ENCODE measurements at places on chromosomes 7 and 10.

- no peak for DNase-seq
Measured at GRCh38 chr7:29480451-29480850, 83.2 kb upstream of the PRR15 start.

DNA sequence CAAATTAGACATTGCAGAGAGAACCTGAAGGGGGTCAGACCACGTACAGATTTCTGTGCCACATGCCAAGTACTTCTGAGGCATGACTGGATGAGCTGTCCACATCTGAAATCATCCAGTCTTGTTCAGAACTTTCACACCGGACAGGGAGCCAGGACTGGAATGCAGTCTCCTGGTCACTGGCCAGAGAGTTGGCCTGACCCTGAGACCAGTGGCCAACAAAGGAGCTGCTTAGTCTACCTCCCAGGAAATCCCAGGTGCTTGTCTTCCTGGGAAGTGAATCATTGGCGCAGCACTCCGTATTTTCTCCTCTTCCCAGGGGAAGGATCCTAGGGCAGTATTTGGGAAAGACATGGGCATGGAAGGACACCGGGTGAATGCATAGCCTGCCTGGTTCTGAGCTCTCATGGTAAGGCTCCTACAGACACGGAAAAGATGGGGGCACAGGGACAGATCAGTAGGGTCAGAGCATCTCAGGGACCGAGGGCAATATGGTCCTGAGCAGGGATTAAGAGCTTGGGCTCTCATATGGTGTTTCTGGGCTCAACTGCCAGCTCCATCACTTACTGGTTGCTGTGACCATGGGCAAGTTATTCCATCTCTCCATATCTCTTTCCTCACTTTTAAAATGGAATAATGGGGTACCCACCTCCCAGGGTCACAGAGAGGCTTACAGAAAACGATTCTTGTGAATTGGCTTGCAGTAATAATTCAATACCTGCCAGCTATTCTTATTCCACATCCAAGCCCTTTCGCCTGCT is 1.3 kb upstream of the SCD start:
- no peak for DNase-seq

- DNase-seq, result no peak
Measured at GRCh38 chr7:129134356-129134987, 10.0 kb upstream of the TSPAN33 start.

DNA sequence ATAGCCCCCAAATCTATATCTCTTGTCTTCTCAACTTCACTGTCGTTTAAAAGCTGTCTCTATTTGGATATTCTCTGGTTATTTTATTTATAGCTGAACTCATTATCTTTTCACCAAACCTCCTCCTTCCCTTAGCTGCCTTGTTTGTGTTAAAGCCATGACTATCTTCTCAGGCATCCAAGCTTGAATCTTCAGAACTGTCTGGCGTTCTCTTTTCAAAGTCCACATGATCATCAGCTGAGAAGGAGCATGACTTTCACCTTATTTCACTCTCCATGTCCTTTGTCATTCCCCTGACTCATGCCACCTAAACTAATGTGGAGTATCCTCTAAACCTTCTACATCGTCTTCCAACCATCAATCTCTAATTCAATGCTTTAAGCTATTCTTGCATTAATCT is 5.7 kb upstream of the GLCCI1 start:
- no peak for DNase-seq

DNA sequence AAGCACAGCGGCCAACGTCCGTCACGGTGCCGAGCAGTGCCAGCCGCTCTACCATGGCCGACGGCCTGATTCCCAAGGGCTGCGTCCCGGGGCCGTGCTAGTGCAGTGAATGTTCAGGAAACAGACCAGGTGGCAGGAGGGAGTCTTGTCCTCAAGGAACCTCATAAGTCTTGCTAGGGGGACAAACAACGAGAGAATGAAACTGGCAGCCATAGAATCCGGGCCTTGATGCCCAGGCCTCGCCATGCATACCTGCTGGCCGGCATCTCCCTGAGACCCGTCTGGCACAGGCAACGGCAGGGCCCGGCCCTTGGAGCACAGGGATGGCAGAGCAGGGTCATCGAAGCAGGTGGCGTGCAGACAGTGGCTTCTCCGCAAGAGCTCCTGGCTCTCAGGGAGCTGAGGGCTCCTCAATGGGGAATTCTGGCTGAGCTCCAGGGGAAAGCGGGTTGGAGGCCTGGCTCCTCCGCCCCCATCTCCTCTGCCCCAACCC is 58.8 kb downstream of the DIP2C start:
- no peak for DNase-seq

DNA sequence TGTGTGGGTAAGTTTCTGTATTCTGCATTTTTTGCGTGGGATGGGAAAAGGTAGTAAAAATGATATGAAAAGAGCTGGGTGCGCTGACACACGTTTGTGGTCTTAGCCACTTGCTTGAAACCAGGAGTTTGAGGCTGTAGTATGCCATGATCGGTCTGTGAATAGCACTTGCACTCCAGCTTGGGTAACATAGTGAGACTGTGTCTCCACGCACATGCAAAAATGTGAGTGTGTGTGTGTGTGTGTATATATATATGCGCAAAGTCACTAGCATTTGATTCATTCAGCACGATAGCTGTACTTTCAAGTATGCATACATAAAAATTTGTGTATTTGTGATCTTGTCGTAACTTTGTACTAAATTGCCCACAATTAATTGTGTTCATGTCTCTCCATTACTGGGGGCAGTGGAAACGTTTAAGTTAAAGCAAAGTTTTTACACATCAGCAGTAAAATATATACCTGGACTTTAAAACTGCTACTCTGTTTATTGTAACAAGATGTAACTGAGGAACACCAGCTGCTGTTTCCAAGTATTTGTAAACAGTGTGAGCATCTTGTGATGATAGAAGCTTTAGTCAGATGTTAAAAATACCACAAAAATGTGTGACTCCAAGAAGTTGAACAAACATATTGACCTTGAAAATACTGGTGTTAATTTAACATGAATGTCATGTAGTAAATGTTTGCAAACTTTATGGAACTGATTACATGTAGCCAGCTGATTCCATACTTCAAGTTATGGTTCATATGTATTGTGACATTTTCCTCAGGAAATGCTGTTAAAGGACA is 1.6 kb downstream of the ZRANB1 start:
- DNase-seq, result no peak

DNA sequence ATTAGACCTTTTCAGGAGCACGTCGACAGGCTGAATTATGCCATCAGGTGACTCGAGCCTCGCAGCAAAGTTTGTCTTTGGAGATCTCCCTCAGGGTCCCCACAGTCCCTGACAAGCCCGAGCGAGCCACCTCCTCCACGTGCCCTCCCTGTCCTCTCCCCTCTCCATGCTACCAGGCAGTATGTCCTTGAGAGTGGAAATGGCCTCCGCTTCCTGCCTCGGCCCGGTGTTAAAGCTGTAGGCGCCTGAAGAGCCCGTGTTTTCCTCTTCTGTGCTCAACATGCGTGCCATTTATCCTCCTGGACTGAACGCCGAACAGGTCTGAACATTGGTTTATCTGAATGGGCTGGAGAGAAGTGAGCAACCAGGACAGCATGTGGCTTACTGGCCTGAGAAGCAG is 82.6 kb downstream of the GPR26 start:
- no peak for DNase-seq

DNA sequence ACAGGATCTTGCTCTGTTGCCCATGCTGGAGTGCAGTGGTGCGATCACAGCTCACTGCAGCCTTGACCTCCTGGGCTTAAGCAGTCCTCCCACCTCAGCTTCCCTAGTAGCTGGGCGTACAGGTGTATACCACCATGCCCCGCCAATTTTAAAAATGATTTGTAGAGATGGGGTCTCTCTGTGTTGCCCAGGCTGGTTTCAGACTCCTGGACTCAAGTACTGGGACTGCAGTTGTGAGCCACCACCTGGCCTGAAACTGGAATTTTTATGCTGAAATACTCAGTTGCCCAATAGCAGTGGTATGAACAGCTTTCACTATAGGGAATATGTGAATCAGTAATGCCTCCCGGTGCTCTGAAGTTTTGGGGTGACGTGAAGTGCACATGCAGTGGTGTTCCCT is 7.6 kb downstream of the ZRANB1 start:
- DNase-seq, result no peak

- no peak for DNase-seq
Measured at GRCh38 chr10:35743851-35744250, 101.8 kb upstream of the FZD8 start.

DNA sequence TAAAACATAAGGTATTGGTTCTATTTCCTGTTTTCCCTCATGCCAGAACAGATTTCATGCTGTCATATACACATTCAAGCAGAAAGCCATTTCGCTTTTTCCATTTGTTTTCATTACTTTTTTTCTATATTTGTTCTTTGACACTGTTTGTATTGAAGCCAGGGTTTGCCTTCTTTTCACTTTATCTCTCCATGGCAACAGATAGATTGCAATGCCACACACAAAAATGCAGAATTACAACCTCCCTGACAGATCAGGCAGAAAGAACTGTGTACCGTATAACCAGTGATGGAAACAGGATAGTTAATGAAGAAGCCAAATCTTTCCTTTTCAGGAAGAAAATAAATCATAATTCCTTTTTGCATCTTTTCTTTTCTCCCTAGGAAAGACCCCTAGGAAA is 103.0 kb upstream of the PCGF5 start:
- no peak for DNase-seq

GRCh38 chr7:107044347-107045194 is at the start of gene PRKAR2B:
PRKAR2B (plus strand) TSS chr7:107044705; CDS start chr7:107044908, 203 bp downstream.
- DNase-seq, result peak; percentile 81

- no peak for DNase-seq
Measured at GRCh38 chr10:14003517-14004184, 327.1 kb downstream of the FRMD4A start.

- DNase-seq, result no peak
Measured at GRCh38 chr10:129655007-129655678, 188.1 kb downstream of the MGMT start.

DNA sequence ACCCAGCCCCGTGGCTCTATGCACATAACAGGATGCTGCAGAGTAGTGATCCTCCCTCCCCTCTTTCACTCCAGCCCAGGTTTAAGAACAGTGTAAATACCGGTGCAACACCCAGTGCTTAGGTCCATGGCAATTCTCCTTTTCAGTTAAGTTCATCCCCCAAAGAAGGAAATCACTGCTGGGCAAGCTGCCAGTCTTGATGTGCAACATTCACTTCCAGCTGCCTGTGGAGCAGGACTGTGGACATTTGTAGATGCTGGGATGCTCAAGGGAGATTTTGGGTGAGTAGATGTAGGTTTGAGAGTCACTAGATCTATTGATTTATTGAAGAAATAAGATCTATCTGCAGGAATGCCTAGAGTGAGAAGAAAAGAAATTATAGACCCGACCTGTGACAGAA is 294.3 kb upstream of the KIAA1217 start:
- DNase-seq, result no peak

GRCh38 chr7:109956916-109957315 is 1134.0 kb upstream of the LRRN3 start:
- DNase-seq, result no peak

DNA sequence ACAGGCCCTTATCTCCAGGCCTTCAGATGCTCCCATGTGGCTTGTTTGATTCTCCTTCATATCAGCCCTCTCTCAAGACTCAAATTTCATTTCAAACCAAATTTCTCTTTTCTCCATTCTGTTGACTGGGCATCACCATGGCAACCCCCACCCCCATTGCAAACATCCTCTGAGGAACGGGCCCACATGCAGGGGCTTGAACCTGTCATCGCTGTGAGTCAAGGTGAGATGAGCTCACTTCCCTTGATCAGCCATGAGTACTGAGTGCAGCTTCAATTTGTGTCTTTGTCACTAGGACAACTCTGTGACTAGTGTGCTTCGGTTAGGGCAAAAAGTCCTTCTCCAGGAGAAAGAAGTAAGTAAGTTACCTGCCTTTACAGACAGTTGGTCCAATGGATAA is 41.9 kb downstream of the CALML3 start:
- peak; percentile 47 for DNase-seq

DNA sequence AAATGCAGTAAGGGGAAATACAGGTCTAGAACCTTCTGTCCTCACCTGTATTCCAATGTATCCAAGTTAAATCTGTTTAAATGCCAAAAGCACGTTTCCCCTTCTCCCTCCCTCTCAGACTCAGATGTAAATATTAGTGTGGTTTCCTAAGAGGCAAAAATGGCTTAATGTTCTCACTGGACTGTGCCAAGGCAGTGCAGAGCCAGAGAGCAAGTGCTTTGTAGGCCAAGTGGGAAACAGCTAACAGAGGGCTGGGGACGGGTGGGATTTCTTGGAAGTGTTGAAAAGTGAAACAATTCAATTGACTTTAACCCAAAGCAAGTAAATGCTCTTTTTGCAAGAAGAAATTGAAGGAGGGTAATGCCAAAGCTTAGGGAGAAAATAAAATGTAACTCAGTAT is 103.1 kb downstream of the GSAP start:
- DNase-seq, result no peak

DNA sequence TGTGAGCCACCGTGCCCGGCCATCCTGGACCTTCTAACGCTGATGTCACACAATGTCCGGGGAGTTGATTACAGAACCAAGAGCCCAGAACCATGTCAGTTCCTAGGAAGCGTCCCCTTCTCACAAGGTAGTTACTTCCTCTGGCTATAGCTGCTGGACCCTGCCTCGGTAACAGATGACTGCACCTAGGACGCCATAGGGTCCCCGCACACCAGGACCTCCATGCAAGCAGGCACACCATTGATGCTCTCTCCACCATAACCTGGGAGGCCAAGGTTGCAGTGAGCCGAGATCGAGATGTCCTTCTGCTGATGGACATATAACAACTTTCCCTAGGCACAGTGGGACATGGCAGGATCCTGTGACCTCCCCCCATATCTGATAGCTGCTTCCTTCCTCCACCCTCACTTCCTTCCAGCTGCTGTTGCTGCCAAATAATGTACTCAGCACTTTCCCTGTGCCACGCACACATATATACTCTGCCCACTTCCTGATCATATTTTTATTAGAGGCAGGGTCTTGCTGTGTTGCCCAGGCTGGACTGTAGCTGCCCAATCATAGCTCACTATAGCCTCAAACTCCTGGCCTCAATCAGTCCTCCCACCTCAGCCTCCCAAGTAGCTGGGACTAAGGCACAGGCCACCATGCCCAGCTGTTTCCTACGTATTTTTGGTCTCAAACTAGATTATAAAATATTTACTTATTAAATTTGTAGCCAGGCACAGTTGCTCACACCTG is 3.5 kb upstream of the SNX8 start:
- no peak for DNase-seq

- no peak for DNase-seq
Measured at GRCh38 chr7:140053812-140054539, 8.8 kb downstream of the PARP12 start.

GRCh38 chr7:75987805-75988567 is 6.4 kb downstream of the TMEM120A start:
- DNase-seq, result no peak

GRCh38 chr10:110009736-110010475 is 2.1 kb downstream of the ADD3 start:
- peak; percentile 34 for DNase-seq

GRCh38 chr10:111076682-111077478 is at the start of gene ADRA2A:
ADRA2A (plus strand) TSS chr10:111077029; CDS start chr10:111077997, 968 bp downstream.
- peak; percentile 33 for DNase-seq

DNA sequence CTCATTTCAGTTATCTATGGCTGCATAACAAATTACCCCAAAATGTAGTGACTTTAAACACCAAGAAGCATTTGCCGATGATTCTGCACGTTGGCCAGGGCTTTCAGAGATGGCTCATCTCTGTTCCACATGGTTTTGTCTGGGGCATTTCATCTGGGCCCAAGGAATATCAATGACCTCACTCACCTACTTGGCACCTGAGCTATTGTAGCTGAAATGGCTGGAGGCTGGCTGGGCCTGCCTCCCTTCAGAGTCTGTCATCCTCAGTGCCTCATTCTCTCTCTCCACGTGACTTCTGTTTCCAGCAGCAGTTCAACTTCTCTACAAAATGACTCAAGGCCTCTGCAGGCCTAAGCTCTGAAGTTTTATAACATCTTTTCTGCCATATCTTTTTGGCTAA is 119.4 kb upstream of the PRR15 start:
- DNase-seq, result no peak

All from activated naive CD8-positive, alpha-beta T cell treated with anti-CD3 and anti-CD28 coated beads for 36 hours (primary cell).